ENCODE measurements at places on chromosomes 4 and X. TPM values are rescaled to one million over a fixed set of nuclear protein-coding genes. Genes with fewer than 3 reads are reported as not detected.

TMPRSS11A gene
- polyA plus RNA-seq = not detected

DNA sequence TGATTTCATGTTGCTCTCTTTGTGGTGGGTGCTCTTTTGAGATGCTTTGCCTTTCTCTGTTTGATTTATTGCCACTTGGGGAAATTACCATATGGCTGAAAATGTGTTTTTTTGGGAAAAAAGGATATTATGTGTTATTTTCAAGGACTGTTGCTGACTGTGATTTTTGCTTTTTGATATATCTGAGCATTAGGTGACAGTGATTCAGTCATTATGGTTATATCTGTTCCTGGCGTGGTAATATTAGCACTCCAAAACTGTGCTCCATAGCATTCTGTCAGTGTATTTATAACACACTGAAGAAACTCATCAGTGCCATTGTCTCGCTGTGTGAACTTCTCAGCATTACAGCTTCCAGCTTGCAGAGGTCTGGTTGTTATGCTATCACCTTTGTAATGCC lies 73.8 kb downstream of the PHEX start:
- no peak for DNase-seq
- no peaks in the 10 kb centered on the region for H3K4me1 ChIP-seq
- no peak overlapping the region for H3K4me3 ChIP-seq
- no peaks in the 10 kb centered on the region for H3K36me3 ChIP-seq
- no peak overlapping the region for H3K27ac ChIP-seq

SOWAHD gene
- 0.92 TPM for polyA plus RNA-seq

DNA sequence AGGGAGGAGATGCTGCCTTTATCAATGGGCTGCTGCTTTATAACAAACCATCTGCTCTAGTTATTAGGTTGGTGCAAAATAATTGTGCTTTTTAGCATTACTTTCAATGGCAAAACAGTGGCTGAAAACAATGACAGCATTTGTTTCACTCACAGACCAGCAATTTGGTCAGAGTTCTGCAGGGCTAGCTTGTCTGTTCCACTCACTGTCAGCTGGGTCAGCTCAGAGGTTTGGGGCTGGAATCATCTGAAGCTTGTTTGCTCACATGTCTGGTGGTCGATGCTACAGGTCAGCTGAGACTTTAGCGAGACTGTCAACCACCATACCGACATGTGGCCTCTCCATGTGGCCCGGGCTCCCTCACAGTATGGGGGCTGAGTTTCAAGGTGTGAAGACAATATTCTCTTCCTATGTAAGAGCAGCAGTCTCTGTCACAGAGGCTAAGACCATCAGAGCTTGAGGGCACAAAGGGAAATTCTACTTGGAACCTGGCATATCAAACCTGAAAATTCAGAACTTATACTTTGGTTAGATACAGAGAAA lies 81.3 kb upstream of the LIMCH1 start:
- H3K36me3 ChIP-seq = no peaks in the 10 kb centered on the region
- no peaks in the 10 kb centered on the region for H3K27me3 ChIP-seq
- no peaks in the 10 kb centered on the region for H3K4me1 ChIP-seq
- no peak overlapping the region for H3K4me3 ChIP-seq
- no peak for DNase-seq

MAMLD1 gene
- 1.4 TPM for polyA plus RNA-seq

DNA sequence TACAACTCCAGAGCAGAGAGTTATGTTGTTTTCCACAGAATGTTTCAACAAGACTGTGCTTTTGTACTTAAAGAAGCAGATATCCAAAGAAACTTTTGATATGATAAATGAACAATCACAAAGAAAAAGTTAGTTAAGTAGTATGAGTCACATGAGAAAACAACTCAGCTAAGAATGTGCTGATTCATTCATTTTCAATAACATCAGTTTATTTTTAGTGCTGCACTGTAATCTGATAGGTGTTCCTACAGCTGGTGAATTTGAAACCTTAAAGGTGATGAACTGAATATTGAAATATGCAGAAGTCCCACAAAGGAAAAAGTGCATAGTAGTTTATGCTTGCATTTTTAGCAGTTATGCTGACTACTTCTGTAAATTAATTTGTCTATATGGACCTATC lies 180.3 kb upstream of the TENM3 start:
- no peaks in the 10 kb centered on the region for H3K36me3 ChIP-seq
- H3K4me1 ChIP-seq = no peaks in the 10 kb centered on the region
- no peak for DNase-seq
- no peaks in the 10 kb centered on the region for H3K27me3 ChIP-seq
